ENCODE measurements at places on chromosomes 4 and X.

DNA sequence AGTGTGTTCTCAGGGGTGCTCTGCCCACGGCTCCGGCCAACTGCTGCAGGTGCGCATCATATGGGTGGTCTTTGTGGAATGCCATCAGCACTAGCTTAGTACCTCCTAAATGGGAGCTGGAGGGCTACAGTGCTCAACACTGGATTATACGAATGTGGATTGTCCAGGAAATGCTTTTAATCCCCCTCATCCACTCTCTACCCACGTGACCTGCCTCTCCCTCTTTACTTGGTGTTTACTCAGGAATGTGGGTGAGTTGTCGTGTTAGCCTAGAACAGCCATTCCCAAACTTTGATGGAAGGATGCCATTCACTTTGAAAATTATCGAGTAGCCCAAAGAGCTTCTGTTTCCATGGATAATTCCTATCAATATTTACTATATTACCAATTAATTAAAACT lies 150.8 kb downstream of the PTTG2 start:
- DNase-seq: no peak

GRCh38 chr4:23877758-23878229 lies 12.1 kb downstream of the PPARGC1A start:
- no peak for DNase-seq

DNA sequence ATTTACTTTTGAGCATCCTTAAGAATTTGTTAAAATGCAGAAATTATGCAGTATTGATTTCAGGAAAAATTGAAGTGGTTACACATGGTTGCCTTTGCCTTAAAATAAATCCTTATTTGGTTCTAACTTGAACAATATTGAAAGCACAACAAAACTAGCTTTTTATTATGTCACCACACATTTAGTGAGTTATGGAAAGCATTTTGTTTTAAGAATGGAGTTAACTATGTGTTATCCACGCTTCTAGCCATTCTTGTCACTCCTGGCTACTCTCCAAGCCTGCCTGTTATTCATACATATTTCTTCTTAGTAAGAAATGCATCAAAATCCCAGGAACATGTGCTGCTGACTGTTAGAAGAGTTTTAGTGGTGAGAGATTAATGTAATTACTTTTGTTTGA lies 73.9 kb downstream of the FAT4 start:
- no peak for DNase-seq

- DNase-seq: peak; percentile 30
Measured at GRCh38 chrX:153646620-153647373, at the start of gene DUSP9. Gene DUSP9 (plus strand): TSS chrX:153647203. CDS start chrX:153647954, 751 bp downstream.

GRCh38 chr4:150782921-150783320 lies 201.0 kb downstream of the MAB21L2 start:
- DNase-seq: no peak

- no peak for DNase-seq
Measured at GRCh38 chrX:28585767-28586166, 1.5 kb upstream of the IL1RAPL1 start.

DNA sequence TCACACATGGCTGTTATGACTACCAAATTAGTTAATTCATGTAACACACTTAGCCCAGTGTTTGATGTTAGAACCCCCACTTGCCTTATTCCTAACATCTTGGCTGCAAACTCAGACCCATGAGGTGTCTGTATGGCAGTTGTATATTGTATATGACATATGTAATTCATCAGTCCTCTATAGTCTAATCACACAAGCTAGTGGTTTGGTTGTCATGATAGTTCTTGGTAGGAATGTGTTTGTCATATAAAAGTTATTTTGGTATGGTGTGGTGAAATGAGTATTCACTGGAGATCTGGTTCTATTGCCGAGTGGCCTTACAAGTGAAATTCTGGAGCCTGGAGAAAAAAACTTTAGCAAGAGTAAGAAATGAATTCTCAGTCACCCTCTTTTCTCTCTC lies 149.2 kb downstream of the AWAT2 start:
- no peak for DNase-seq

GRCh38 chrX:68571610-68572311 lies 72.9 kb downstream of the YIPF6 start:
- no peak for DNase-seq

DNA sequence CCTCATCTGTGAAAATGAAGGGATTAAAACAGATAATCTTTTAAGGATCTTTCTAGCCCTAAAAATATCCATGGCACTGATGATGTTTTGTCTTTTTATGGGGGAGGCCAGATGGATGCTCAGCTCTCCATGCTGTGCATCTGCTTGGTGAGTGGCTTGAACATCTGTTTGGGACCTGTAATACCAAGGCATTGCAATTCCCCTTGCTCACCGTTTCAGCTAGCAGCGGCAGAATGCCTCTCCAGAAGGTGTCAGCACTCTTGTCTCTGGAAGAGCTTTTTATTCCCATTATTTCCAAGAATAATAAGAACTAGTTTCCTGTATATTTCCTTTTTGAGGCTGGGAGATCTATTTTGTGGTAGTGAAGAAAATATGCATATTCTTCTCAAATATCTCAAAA lies 151.9 kb upstream of the ANK2 start:
- DNase-seq: no peak

- DNase-seq: no peak
Measured at GRCh38 chr4:94345969-94346368, 3.3 kb upstream of the HPGDS start.

- no peak for DNase-seq
Measured at GRCh38 chr4:26789208-26789607, 71.4 kb upstream of the STIM2 start.

- no peak for DNase-seq
Measured at GRCh38 chrX:16649858-16650257, at the start of gene S100G. Gene S100G (plus strand): TSS chrX:16650158. CDS start chrX:16651007, 849 bp downstream.

GRCh38 chrX:129522184-129523078 lies 859 bp downstream of the SMARCA1 start:
- DNase-seq: peak; percentile 38

GRCh38 chr4:24588216-24588954 lies 4.0 kb upstream of the DHX15 start:
- no peak for DNase-seq
